Osteoblast (primary cell): ENCODE measurements at places on chromosomes 6 and 20. TPM values are rescaled to one million over a fixed set of nuclear protein-coding genes. Genes with fewer than 3 reads are reported as not detected.

GRCh38 chr20:19935842-19936241, 81.3 kb upstream of the NAA20 start:
- DNase-seq: no peak

GRCh38 chr6:134398453-134398852, 80.5 kb upstream of the SGK1 start:
- no peak for DNase-seq

DNA sequence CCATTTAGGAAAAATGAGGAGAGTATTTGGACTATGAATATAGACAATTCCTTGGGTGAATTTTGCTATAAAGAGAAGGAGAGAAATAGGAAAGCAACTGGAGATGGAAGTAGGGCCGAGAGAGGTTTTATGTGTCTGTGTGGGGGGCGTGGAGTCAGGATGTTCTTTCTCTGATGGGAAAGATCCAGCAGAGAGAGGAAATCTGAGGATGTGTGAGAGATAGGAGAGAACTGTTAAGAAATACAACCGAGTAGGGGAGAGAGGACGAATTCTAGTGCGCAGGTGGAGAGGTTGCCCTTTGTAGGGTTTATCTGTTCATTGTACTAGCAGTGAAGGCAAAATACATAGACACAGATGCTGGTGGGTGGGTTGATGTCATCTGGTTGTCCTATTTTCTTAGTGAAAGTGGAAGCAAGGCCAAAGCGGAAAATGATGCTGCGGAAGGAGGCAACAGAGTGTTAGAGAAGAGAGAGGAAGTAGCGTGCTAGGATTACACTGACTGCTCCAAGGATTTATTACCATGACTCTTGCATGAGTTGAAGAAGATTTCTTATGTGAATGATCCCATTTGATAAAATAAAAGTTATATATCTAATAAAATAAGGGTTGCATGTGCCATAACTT, 57.7 kb downstream of the CLVS2 start:
- no peak for DNase-seq

- no peak for DNase-seq
Measured at GRCh38 chr6:36805917-36806316, 33.3 kb downstream of the CPNE5 start.

DNA sequence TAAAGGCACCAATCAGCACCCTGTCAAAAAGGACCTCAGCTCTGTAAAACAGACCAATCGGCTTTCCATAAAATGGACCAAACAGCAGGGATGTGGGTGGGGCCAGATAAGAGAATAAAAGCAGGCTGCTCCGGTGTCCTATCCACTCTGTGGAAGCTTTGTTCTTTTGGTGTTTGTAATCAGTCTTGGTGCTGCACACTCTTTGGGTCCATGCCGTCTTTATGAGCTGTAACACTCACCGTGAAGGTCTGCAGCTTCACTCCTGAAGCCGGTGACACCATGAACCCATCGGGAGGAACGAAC, 7.3 kb upstream of the PXDC1 start:
- DNase-seq: peak; percentile 81

DNA sequence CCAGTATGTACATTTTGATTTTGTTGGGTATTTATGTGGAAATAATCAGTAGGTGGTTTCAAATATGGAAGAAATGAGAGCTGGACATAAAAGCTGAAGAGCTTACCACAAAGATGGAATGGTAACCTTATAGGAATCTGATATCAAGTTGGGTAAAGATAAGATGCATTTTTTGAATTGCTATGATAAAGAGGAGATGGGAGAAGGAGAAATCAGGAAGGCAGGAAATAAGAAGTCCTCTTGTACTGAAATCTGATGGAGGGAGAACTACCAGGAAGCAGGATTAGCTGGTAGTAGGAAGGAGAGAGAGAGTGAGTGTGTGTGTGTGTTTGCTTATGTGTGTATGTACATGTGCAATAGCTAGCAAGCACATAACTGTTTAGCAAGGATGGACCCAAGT, 468.4 kb downstream of the PHF3 start:
- no peak for DNase-seq

GRCh38 chr6:92110403-92110802, 1309.0 kb downstream of the EPHA7 start:
- no peak for DNase-seq

- no peak for DNase-seq
Measured at GRCh38 chr6:52573295-52573694, 3.6 kb downstream of the TRAM2 start.

DNA sequence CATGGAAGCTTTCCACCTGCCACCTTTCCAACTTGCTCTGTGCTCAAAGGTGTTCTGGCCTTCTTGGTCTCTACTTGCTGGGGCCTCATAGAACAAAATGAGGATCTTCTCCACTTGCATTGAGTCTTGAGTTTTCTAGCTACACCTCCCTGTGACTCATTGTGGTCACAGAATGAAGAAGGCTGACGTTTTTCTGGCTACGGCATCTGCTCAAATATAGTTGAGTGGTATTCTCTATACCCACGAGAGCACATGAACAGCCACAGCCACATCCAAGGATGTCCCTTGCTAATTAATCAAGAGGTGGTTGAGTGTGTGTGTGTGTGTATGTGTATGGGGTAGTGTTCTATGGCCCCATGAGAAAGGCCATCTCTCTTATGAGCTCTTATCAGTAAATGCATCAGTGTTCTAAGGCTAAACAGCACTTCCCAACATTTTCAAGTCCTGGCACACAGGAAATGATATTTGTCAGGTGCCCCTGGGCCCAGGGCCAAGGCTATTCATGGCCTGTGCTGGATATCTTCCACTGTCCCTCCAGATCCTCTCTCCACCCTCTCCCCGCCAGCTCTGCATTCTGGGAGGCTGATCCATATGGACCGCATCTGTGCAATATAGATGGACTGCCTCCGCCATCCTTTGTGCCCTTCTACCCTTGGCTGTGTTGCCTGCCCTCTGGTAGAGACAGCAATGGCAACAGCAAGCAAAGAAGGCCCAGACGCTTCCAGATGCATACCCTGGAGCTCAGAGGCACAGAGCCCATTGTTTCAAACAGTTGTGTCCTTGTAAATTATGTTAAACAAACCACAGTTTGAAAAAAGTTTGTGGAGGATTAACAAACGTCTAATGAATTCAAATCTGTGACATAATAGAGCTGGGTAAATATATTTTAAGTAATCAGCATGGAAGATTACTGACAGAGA, 150.2 kb downstream of the LRFN2 start:
- DNase-seq: peak; percentile 29

- DNase-seq: no peak
Measured at GRCh38 chr6:106704327-106704726, 74.9 kb downstream of the QRSL1 start.

DNA sequence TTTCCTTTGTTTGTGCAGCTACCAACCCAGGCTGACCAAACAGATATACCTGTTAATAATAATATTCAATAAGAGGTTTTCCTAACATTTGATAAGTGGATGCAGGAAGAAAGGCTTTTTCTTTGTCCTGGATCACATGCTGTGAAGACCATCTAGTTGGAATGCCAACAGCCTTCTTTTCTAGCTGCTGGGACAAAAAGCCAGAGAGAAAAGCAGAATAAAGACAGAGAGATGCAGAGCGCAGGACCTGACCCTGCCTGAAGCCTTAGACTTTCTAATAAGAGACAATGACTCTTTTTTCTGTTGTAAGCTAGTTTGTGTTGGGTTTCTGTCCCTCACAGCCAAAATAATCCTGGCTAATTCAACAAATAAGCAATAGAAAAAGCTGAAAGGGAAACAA, 308.2 kb downstream of the PHF3 start:
- no peak for DNase-seq

Gene BLTP3A
- 9.7 and 13.0 TPM in 2 replicates for total RNA-seq

Gene PRSS35
- total RNA-seq: 1.1 and 1.5 TPM in 2 replicates

Gene SIRPD
- total RNA-seq: not detected in 2 replicates

Gene PHACTR3
- total RNA-seq: not detected in 2 replicates
